ENCODE measurements at places on chromosomes 5 and 9. TPM values are rescaled to one million over a fixed set of nuclear protein-coding genes. Genes with fewer than 3 reads are reported as not detected.

Gene GALNT12
- 10.3 TPM for total RNA-seq

Gene SLC36A2
- not detected for total RNA-seq

Gene PCDH1
- 27.4 TPM for total RNA-seq

Gene KLF4
- 5.4 TPM for total RNA-seq

Gene FOXD4L4
- 0.45 TPM for total RNA-seq

Gene PCDHGA11
- total RNA-seq, result 29.1 TPM

Gene PCDHA6
- total RNA-seq, result 26.8 TPM

Gene GPX3
- total RNA-seq, result 2.6 TPM

Gene PCDHGA5
- total RNA-seq, result 14.3 TPM

Gene PITX1
- not detected for total RNA-seq

Gene NFIL3
- 24.6 TPM for total RNA-seq

Gene LTC4S
- total RNA-seq, result 2.7 TPM

Gene NSA2
- 35.9 TPM for total RNA-seq

Gene PCDHGB1
- total RNA-seq, result 16.8 TPM

Gene CD14
- 17.6 TPM for total RNA-seq

Gene TRIM7
- total RNA-seq, result 3.0 TPM

Gene SLC30A5
- total RNA-seq, result 43.8 TPM

Gene GPRIN1
- 38.9 TPM for total RNA-seq

Gene LIFR
- 119 TPM for total RNA-seq

Gene AGXT2
- total RNA-seq, result not detected

Gene AJM1
- 1.8 TPM for total RNA-seq

Gene LOX
- 3.3 TPM for total RNA-seq

Gene KCTD16
- 20.4 TPM for total RNA-seq

Gene SMARCA2
- total RNA-seq, result 79.1 TPM

Gene HRCT1
- not detected for total RNA-seq

Gene HNRNPAB
- 37.9 TPM for total RNA-seq

Gene DAB2IP
- 17.1 TPM for total RNA-seq

Gene ENTPD2
- 0.45 TPM for total RNA-seq

Gene SMIM33
- total RNA-seq, result not detected

Gene ROR2
- 7.1 TPM for total RNA-seq

Gene ALAD
- total RNA-seq, result 17.1 TPM

Gene PCDHGB3
- total RNA-seq, result 21.2 TPM

Gene SARDH
- total RNA-seq, result 4.2 TPM

Gene TIGD6
- 4.8 TPM for total RNA-seq

Gene FRRS1L
- total RNA-seq, result 108 TPM

Gene ZDHHC21
- total RNA-seq, result 68.6 TPM

Gene UBLCP1
- total RNA-seq, result 18.2 TPM

Gene NUTM2G
- total RNA-seq, result not detected

Gene ADAMTS6
- total RNA-seq, result 62.3 TPM

Measured in cerebellum (tissue), 4 donors.